ENCODE measurements at places on chromosomes 5 and 9.

GRCh38 chr5:123671711-123672456, 159.9 kb downstream of the CSNK1G3 start:
- no peak for DNase-seq

- no peak for DNase-seq
These were observed 342.6 kb upstream of the CCNH start for GRCh38 chr5:87755360-87755759.

DNA sequence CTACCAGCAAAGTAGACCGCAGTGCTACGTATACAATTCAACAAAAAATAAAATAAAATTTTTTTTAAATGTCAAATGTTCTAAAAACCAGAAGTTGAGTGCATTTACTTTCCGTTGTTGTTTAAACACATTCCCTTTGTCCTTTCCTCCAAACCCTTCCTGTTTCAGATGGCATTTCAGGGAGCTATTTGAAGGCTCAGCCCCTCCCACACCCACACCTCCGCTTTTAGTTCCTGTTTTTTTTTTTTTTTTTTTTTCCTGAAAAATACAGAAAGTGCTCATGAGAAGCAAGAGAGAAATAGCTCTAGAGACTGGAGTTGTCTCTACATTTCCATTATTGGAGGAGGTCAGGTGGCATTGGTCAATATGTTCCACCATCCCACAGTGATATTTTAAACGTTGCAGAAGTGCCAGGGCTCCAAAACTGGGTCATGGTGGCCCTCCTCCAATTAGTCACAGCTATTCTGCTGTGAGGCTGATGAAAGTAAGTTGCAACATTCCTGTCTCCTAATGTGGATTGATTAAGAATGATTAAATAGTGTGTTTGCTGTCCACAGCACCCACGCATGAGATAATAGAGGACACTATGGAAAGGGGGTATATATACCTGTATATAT, 106.9 kb downstream of the GABRG2 start:
- no peak for DNase-seq

- no peak for DNase-seq
These were observed 160.8 kb downstream of the DEPDC1B start for GRCh38 chr5:60538955-60539866.

DNA sequence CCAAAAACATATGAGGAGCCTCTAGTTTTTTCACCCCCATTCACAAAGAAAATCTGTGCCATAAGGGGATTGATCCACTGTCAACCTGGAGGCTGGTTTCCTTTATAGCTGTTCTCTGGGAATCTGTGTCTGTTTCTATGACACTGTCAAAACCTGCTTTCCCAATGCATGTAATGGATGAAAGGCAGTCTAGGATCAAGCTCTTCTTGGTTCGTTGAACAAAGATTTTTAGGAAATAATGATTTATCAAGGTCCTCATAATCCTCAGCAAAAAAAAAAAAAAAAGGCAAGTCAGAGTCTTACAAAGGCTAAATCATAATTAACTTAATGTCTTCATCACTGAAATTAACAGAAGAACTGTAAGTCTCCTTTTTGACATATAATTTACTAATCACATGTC, 16.0 kb downstream of the EPB41L4A start:
- no peak for DNase-seq

- no peak for DNase-seq
These were observed 364.6 kb upstream of the PTGER4 start for GRCh38 chr5:40315126-40315525.

DNA sequence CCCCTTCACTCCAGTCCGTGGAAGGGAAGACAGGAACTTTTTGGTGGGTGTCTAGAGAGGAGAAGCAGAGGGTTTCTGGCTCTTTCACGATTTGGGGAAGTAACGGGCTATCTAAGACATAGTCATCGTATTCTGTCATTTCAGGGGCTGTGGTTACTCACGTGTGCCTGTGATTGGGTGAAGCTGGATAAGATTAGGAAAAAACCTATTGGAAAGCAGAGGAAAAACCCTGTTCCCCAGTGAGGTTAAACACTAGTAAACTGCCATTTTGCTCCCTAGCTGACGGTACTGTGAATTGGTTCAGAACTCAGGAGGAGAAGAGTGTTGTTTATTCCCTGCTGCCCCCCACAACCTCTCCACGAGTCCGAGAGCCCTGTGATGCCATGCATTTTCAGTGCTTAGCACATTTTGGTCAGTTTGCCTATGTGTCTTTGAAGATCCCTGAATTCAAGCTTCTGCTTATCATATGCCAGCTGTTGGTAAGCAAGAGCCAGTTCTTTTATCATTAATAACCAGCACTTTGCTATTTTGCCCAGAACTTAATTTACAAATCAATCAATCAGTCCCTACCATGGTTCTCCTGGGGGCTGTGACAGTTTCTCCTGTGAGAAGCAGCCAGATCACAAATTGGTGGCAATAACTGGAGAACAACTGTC, 45.1 kb upstream of the ROR2 start:
- DNase-seq: no peak

DNA sequence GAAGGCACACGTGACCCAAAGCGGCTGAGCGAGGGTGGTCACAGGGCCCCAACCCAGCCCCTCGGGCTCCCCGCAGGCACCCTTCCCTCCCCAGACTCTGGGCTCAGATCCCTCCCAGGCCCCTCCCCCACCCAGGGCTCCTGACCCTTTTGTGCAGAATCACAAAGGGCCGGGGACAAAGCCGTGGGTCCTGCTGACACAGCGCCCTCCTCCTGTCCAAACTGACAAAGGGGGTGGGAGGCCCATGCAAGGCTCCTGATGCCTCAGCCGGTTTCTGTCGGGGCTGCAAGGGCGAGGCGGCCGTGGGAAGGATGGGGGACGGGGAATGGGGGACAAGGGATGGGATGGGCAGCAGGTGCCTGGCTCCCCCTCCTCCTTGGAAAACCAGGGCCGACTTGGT, 43.5 kb upstream of the UBAC1 start:
- no peak for DNase-seq

DNA sequence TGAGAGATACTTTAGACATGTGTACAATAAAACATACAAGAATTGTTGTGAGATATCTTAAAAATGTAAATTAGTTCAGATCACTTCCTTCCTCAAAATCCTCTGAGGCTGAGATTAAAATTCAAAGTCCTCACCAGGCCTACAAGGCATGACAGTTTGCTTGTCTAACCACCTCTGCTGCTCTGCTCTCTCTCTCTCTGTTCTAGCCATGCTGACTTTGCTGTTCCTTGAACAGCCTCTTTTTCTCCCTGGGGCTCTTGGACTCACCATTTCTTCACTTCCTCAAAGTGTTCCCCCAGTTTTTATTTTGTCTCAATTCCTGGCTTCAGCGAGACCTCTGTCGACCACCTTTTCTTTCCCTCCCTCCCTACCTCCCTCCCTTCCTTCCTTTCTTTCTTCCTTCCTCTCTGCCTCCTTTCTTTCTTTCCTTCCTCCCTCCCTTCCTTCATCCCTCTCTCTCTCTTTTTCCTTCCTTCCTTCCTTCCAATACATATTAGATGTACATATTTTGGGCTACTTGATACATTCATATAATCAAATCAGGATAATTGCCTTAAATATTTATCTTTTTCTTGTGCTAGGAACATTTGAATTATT, 27.0 kb downstream of the CATSPER3 start:
- no peak for DNase-seq

DNA sequence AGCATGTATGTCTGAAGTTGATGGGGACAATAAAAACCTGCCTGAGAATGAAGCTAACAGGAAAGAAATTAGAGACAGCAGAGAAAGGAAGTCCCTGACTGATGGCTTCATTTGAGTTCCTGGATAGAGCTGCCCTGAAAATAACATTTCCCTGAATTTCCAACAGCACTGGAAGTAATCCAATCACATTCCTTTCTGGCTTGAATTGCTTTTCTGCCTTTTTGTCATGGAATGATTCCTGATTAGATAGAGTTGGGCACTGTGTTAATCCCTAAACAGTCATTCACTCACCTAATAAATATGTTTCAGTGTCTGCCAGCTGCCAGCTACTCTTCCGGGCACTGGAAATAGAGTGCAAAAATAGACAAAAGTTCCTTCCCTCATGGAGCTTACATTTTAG, 30.0 kb upstream of the SH3RF2 start:
- no peak for DNase-seq

DNA sequence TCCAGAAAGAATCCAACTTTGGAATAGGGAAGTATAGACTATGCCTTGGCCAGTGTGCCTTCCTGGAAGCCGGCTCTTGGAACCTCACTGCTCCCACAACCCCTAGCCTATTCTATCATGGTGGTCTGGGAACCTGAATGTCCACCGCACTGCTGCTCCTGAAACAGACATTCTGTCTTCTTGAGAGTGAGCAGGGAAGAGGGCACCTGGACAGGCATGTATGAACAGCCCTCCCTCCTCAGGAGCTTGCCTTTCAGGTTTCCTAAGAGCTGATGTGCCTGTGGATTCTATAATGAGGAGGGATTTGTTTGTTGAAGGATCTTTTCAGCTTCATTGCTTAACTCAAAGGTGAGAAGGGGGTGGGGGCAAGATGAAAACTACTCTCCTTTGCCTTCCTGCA, 55.1 kb upstream of the XPA start:
- no peak for DNase-seq

DNA sequence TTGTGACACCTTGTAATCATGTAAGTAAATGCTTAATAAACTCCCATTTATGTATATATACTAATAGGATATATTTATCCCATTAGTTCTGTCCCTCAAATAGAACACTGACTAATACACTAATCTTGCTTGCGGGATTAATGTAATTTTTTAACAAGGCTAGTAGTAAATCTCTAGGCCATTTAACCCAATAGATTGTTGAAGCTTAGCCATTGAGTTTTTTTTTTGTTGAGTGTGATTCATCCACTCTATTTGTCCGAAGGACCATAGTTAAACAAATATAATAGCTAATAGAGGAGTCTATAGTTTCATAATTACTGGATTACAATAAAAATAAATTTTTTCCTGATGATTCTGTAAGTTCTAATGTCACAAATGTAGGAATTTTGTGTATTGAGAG, 474.4 kb downstream of the CDH9 start:
- no peak for DNase-seq

DNA sequence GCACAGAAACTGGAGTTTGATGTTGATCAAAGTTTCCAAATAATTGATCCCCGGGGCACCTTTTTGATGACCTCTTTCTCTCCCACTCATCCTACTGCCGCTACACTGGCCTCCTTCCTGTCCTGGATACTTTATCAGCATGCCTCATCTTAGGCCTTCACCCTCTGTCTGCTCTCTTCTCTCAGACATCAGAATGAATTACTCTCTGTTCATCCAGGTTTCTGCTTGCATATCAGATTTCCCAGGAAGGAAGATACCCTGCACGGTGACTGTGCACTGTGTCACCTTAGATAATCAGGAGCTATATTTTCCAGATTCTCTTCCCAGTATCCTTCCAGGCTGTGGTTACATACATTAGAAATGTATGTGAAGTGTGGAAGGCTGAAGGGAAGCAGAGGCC, 397.0 kb downstream of the DIRAS2 start:
- no peak for DNase-seq

DNA sequence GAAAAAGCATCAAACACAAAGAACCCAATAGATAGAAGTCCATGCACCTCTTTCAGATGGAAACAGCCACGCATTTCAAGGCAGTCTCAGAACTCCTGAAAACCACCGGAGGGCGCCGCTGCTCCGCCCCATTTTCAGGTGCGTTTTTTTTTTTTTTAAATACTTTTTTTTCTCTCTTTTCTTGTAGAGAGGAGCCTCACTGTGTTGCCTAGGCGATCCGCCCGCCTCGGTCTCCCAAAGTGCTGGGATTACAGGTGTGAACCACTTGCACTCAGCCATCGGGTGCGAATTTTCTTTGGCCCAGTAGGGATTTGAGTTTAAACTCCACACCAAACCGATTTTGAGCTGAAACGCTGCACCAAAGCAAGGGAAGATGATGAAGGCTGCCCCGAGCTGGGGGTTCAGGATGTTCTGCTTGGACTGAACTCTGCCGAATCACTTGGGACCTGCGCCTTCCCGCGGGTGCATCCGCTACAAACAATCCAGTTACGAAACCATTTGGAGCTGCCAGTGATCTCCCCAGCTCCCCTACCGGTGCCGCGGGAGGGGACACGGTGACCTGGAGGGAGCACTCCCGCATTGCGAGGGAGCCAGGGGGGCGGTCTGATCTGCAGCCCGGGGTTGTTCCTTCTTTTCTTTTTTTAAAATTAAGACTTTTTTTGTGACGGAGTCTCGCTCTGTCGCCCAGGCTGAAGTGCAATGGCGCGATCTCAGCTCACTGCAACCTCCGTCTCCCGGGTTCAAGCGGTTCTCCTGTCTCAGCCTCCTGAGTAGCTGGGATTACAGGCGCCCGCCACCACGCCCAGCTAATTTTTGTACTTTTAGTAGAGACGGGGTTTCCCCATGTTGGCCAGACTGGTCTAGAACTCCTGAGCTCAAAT, 1.4 kb downstream of the PTGR1 start:
- DNase-seq: peak; percentile 27

DNA sequence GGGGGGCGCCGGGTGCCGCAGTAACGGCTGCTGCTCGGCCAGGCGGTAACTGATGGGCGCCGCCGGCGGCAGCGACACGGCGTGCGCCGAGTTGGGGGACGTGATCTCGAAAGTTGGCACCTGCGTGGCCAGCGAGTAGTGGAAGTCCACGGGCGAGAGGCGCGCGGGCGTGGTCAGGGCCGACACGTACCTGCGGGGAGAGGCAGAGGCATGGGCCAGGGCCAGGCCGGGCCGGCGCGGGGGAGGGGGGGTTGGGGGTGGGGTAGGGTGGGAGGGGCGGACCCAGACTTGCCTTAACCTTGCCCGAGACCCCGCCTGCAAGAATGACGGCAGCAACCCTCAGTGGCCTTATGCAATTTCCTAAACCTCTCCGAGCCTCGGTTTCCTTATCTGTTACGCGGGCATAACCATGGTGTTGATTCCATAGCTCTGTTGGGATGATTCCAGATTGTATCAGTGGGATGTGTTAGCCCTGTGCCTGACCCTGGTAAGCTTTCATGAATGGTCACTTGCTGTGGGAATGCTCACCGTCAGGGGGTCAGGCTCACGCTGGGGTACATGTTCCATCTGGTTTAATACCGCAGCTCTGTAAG, 53.0 kb downstream of the PSD2 start:
- DNase-seq: peak; percentile 27

GRCh38 chr5:131514316-131515283, 120.4 kb downstream of the RAPGEF6 start:
- no peak for DNase-seq

GRCh38 chr9:135524130-135524861, 3.1 kb downstream of the LCN1 start:
- no peak for DNase-seq

GRCh38 chr5:368183-369084, 46.9 kb downstream of the AHRR start:
- no peak for DNase-seq
